Ovary (tissue), 10 donors: ENCODE measurements at places on chromosomes 11 and 22. TPM values are rescaled to one million over a fixed set of nuclear protein-coding genes. Genes with fewer than 3 reads are reported as not detected.

Gene STIM1
- 58.7 TPM for total RNA-seq

Gene BET1L
- 76.6 TPM for total RNA-seq

GRCh38 chr11:124893781-124894401 lies 3.8 kb downstream of the ROBO4 start:
- no peak for DNase-seq

GRCh38 chr11:124915541-124916369 lies 3.3 kb upstream of the HEPN1 start:
- no peak for DNase-seq

DNA sequence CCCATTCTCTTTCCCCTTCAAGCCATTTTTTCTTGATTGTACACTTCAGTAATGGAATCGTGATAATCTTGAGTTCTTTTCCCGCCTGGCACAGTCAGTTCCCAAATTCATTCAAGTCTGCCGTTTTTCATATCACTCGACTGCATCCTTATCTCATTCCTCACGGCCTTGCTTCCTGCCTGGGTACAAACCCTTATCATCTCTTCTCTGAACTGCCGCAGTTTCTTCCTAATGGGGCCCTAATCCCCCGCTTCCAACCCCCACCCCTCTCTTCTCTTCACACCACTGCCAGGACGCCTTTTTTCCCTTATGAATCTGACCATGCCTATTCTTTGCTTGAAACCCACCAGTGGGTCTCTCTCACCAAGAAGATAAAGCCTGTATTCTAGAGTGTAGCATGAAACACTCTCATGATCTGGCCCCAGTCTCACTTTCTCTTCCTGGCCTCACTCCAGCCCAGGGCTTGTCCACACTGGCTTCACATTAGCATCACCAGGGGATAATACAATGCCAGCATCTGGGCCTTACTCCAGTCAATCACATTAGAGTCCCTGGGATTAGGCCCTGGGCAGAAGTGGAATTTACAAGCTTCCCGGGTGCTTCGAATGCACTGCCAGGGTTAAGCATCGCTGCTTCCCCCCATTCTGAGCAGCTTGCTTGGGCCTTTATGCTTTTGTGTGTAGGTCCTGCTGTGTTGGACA lies 102.1 kb downstream of the FBXO7 start:
- no peak for DNase-seq

DNA sequence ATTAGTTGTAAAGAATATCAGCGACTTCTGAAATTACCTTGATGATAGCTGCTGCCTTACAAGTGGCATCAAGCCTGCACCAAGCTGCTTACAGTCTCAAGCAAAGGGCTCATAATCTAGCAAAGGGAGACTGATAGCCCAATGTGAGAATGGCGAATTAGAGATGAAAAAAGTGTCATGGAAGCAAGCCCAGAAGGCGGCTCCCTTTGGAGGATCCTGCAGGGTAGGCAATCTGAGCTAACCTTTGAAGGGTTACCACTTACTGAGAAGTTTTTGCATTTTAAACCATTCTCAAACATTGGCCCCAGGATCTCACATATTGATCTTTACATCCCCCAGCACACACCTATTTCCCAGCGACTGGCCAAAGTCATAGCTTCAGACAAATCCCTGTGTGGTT lies 18.5 kb downstream of the GAB2 start:
- DNase-seq = no peak

DNA sequence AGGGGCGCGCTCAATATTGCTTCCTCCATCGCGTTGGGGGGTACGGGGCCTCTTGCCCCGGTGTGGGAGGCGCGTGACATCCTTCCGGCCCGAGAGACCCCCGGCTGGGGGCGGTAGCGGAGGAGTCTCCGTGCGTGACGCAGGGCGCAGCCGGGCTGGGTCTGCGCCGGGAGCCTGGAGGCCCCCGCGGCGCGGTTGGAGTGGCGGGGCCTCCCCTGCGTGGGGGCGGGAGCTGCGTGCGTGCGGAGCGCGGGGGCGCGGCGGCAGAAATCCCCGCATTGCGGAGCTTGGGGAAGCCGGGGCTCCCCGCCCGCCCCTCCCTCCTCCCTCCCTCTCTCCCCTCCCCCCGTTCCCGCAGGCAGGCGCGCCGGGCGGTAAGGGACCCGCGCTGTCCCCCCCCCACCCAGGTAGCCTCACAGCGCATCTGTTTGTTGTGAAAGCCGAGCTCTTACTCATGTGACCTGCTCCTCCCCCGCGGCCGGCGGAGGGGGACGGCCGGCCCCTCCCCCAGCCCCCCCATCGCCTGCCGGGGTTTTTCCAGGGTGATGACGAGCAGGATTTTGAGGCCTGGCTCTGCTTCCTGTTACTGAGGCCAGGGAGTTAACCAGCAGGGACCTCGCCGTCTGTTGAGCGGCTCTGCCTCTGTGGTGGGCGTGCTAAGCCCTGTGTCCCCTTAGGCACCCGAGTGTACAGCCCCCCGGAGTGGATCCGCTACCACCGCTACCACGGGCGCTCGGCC lies 1.6 kb downstream of the PIM3 start:
- peak; percentile 93 for DNase-seq

GRCh38 chr11:3109434-3109833 lies 52.2 kb upstream of the CARS1 start:
- peak; percentile 8 for DNase-seq

DNA sequence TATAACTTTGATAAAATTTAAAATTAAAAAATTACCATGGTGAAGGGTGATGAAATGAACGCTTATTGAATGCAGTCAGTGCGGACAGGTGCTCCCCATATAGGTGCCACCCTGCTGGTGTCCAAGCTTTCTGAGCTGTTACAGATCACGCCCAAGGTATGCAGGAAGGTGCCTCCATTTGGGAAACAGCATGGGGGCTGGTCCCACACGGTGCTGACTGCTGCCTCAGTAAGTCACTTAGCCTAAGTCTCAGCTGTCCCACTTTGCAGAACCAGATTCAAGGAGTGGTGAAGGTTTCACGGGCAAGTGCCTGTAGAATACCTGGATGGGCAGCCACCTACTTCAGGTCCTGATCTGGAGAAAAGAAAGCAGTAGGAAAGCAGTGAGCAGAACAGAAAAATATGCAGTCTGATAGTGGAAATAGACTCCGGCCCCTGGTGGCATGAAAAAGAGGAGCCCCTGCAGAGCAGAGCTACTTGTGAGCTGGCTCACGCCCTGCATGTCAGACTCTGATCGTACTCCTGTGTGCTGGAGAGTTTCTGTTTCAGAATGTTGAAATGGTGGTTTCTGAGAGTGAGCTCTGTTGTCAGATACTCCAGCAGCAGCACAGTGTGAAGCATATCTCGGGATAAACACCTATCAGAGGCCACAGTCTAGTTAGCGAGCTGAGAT lies 33.2 kb downstream of the ADORA2A start:
- no peak for DNase-seq

GRCh38 chr11:21894492-21894891 lies 298.4 kb upstream of the ANO5 start:
- no peak for DNase-seq

DNA sequence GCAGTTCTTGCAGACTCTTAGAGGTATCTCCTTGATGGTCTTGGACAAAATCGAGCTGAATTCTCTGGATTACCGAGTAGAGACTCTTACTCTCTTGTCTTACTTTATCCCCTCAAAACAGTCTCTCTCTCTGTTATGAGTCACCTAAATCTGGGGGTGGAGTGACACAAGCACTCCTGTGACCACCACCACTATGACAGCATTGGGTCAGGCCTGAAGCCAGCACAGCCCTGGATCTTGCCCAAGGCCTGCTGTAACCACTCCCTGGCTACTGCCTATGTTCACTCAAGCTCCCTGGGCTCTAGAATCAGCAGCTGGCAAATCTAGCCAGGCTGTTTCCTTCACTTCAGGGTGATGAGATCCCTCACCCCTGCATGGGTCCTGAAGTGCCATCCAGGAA lies 662.5 kb downstream of the LUZP2 start:
- no peak for DNase-seq

DNA sequence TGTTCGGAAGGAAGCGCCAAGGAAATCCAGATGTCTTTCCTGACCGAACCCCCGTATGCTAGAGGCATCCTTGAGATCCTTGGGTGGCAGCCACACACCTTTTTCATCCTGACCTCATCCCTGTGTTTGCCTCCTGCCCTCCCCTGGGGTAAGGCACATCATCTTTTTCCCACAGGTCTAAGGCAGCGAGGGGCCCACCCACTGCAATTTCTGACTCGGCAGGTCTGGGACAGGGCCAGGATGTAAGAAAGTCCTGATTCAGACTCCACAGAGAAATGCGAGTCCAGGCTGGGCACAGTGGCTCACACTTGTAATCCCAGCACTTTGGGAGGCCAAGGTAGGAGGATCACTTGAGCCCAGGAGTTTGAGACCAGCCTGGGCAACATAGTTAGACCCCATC lies 10.5 kb downstream of the ZMAT5 start:
- no peak for DNase-seq

DNA sequence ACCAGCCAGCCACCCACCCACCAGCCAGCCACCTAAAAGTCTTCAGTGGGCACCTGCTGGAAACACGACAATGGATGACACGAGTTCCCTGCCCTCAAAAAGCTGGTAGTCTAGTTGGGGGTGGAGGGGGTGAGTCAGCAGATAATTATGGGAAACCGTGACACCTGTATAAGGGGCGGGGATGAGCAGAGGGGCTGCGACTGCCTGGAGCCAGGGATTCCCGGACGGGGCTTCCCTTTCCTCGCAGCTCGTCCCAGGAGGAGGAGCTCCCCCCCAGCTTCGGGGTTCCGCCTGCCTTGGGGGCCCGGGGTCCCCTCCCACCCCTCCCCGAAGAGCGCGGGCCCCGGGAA lies 2.3 kb upstream of the RTN4RL2 start:
- DNase-seq = no peak

GRCh38 chr22:41240377-41241132 lies at the start of gene CHADL:
CHADL (minus strand) TSS chr22:41240931; CDS start chr22:41240881, 50 bp downstream.
- DNase-seq = no peak
